Fibroblast of skin of abdomen (primary cell): ENCODE measurements at places on chromosomes 1 and 21.

GRCh38 chr1:204443871-204444581 lies 32.4 kb upstream of the PPP1R15B start:
- DNase-seq = no peak

DNA sequence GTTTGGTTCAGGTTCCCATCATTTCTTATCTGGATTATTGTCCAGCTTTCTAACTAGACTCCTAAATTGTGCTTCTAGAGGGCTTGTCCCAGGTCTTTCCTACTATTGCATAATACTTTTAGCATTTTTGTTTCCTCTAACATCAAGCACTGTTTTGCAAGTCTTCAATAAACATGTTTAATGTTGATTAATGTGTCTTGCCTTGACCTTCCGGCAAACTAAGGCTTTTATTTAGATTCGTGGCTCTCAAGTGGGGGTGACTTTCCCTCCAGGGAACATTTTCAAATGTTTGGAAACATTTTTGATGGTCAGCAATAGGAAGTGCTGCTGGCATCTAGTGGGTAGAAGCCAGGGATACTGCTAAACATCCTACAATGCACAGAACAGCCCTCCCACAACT lies 90.7 kb downstream of the RPE65 start:
- no peak for DNase-seq

GRCh38 chr21:40049931-40050290 lies 182.7 kb downstream of the PCP4 start:
- no peak for DNase-seq

DNA sequence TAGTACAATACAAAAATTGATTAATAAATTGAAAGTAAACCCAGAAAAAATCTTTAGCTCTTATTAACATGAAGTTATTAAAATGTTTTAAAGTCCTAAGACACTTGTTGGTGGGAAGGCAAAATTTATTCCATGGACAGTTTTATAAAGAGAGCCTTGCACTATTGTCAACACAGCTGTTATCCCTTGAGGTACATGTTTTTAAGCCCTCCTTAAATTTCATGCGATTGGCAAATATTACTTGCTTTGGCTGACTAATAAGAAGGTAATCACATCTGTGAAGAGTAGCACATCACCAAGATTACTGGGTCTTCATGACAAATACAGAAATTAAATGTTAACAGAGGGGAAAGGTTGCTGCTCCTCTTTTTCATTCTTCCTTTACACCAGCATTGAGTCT lies 611.1 kb downstream of the BRINP3 start:
- DNase-seq = no peak

- DNase-seq = no peak
Observed at GRCh38 chr1:77405186-77405585, 123.4 kb downstream of the AK5 start.

DNA sequence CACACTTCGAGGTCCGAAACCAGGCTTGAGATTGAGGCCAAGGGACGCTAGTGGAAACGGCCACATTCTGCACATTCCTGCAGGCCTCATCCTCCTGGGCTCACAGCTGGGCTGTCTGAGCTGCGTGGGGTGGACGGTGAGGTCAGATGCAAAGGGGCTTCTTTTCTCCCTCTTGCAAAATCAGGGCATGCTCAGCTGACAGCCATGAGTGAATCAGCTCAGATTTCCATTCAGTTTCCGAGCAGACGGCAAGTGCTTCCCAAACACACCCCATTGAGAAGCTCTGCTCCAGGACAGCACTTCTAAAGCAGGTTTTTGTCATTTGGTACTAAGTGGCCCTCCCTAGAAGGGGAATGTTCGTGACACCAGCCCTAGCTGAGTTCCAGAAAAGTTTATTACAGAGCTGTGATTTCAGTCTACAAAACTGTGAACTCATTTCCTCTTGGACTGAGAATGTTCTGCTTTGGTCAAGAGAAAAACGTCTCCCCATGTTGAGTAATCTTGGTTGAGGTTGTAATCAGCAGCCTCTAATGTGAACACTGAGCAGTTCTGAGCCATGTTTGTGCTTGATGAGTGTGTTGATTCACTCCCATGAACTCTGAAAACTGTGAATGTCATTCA lies 10.0 kb downstream of the PDPN start:
- DNase-seq = peak; percentile 81

DNA sequence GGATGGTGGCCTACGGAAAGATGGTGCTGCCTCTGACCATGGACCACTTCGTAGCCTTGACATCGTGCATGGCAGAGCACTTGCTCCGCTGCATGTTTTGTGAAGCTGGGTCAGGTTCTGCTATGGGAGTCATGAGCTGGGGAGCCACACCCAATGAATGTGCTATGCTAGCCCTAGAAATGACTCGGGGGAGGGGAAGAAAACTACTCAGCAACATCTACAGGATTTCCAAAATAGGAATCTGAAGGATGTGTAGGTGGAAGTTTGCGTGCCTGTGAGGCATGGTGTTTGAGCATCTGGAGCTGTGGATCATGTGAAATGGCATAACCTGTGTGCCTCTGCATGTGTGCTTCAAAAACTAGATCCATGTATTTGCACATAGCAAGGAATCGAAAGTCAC lies 247.3 kb downstream of the CACNA1E start:
- DNase-seq = no peak

DNA sequence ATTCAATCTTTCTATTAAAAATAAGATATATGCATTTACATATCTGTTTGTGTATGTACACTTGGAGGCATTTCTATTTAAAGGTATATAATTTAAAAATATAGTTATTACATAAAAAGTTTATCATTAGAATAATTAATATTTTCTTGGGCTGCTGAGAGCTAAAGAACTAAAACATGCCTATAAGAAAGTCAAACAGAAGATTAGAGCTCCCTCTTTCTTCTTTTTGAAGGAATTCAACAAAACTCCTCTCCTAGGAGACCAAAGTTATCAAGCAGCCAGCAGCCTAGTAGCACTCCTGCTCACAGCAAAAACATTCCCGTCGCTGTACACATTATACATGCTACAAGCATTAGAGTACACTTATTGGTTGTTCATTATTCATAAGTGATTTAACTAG lies 216.4 kb downstream of the VAV3 start:
- peak; percentile 28 for DNase-seq

DNA sequence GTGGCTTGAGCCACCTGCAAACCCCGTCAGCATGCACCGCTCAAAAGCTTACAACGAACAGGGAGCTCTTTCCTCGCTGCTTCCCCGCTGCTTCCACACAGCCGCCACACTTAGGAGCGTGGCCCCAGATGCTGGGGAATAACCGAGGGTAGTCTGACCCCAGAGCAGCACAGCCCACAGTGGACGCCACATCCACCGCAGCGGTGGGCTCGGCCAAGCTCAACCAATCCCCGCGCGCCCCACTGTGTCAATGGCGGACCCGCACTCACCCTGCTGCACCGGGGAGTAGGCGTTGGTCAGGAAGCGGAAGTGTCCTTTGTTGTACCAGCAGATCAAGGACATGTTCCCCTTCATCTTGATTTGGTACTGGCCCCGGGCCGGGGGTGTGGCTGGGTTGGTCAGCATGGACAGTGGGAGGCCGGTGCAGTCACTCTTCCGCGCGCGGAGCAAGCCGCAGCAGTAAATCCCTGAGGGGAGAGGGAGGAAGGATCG lies 93.5 kb downstream of the PGBD5 start:
- DNase-seq = no peak

DNA sequence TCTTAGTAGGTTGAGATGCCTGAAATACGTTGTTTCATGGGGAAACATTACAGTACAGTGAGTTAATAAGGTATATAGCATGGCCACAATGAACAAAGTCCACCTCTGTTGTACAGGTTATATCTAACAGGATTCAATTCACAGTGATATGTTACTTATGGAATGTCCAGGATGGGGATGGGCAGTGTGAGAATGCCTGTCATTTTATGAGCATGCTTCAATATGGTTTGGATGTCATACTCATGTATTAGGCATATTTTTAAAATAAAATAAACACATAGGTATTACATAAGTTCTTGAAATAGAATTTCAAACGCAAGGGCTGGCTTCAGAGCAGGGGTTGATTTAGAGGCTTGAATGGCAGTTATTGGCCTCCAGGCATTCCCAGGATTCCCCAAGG lies 6.1 kb upstream of the PHLDA3 start:
- peak; percentile 63 for DNase-seq

GRCh38 chr1:53198241-53198651 lies 1.6 kb downstream of the CPT2 start:
- peak; percentile 62 for DNase-seq

DNA sequence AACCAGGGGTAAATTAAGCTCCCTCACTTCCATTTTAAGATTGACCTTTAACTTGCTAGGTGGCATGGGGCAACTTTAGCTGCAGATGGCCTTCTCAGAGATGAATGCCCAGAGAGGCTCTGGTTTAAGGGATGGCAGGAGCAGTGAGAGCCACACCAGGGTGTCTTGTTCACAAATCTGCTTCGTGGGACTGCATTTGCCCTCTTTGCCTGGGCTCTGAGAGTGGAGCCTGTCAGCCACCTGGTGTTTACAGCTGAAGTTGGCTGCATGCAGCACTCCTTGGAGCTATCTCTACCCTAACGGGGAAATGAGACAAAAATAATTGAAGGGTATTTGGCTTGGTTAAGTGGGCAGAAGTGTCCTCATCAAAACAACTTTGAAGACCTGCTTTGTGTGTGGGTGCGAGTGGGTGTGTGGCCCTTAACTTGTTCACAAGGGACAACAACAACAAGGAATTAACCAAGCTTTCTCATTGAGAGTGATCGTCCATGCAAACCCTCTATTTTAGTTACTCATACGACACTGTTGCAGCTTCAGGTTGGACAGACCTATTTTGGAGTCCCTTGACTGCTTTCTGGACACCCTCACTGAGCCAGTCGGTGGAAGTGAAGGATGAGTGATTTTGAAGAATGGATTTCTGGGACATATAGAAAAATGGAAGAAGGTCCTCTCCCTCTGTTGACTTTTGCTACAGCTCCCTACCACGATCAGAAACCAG lies 29.8 kb downstream of the PGM1 start:
- no peak for DNase-seq

DNA sequence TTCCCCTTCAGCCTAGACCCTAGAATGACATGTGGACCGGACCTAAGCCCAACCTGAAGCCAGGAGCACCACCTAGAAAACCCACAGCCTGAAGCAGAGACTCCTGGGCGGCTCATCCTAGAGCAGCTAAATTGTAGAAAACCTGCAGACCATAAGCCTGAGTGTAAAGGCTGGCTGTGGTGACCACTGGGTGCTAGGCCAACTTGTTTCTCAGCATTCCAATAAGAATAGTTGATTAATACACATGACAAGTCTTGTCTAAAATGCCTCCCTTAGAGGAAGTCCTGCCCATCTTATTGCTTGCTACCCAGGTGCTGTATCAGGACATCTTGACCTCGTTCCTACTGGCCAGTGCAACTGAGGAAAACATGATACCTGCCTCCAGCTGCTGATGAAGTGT lies 23.3 kb upstream of the CASQ2 start:
- no peak for DNase-seq

GRCh38 chr1:224789311-224789710 lies 140.2 kb upstream of the DNAH14 start:
- no peak for DNase-seq

GRCh38 chr1:10759413-10760200 lies 36.8 kb downstream of the CASZ1 start:
- no peak for DNase-seq

GRCh38 chr1:108316545-108316944 lies 72.7 kb upstream of the NBPF4 start:
- peak; percentile 5 for DNase-seq

DNA sequence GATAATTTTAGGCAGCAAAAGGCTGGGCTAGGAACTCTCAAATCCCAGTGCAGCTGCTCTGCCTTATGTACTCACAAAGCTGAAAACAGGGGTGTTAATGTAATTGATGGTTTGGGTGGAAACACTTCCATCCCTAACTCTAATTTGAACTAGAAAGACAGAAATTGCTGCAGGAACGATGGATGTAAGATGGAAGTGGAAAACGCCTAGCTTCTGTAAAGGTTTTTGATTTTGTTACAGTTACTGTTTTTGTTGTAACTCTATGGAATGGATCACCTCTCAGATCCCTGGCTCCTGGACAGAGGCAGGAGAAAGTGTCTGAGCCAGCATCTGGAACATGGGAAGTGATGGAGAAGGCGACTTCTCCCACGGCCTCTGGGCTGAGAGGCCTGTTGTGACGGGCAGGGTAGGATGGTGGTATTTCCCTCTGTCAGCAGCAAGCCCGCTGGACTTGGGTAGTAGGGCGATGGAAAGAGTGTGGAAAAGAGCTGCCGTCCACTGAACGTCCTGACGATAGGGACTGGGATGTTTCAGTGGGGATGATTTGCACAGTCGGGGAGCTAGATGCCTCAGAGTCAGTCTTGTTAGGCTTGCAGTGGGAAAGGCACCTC lies 1.6 kb downstream of the TRAF5 start:
- DNase-seq = no peak

- DNase-seq = no peak
Observed at GRCh38 chr1:65009724-65010420, 43.5 kb upstream of the JAK1 start.

GRCh38 chr1:245395680-245396079 lies 240.9 kb downstream of the KIF26B start:
- no peak for DNase-seq

DNA sequence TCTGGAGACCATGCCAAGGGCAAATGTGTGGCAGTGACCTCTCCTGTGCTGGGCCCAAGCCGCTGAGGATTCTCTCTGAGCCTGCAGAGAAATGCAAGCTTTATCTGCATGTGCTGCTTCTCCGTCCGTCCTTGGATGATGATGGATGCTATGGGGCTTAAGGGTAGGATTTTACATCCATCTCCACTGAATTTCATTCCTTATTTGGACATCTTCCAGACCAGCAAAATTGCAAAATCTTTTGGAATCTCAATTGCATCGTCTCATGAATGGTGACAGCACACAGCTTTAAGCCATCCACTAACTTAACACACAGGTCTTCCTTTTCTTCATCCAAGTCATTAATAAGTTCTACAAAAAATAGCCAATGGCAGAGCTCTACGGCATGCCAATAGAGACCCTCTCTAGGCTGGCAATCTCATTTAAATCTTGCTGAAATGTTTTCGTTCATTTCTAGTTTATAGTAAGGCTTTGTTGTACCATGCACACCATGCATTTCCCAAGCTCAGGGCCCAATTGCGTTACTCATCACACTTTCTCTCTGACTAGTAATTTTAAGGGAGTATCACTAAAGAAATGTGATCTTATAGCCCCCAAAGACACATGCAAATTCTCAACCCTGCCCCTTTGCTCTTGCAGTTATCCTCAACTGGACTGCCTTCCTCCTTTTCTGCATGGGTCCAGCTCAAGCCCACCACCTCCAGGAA lies 11.1 kb downstream of the BATF3 start:
- DNase-seq = peak; percentile 84

DNA sequence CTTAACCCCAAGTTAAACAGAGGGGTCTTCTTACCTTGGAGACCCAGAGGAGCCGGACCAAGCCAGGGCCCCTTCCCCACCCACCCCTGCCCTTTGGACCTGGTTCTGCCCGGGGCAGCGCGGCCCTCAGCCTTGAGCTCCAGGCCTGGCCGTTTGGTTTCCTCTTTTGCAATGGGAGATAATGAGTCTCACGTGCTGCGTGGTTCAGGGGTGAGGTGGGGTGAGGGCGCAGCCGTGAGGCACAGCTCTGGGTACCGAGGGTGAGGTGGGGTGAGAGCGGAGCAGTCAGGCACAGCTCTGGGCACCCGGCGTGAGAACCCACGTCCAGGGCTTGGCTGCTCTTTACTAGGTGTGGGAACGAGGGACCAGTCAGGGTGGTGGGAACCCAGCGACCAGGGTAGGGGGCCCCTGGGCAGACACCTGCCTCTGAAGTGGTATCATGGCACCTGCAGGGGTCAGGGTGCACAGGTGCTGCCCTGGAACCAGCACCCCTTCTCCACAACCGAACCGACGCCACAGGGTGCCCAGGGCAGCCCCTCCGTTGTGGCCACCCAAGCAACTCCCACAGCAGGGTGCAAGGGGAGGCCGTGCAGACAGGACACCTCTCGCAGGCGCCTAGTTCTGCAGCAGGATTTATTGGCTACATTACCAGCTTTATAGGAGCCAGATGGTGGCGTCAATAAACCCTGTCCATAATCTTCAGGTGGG lies 182.2 kb downstream of the PRDM16 start:
- no peak for DNase-seq
